ENCODE measurements at places on chromosomes 7 and 10. TPM values are rescaled to one million over a fixed set of nuclear protein-coding genes. Genes with fewer than 3 reads are reported as not detected.

The HUS1 gene
- 45.7 TPM for total RNA-seq

The NUPR2 gene
- not detected for total RNA-seq

The DNAH11 gene
- total RNA-seq, result under 0.01 TPM

The SAP25 gene
- 1.8 TPM for total RNA-seq

The TSPAN15 gene
- 1.6 TPM for total RNA-seq

Data from mononuclear cell (primary cell).